ENCODE measurements at places on chromosomes 3 and 15.

DNA sequence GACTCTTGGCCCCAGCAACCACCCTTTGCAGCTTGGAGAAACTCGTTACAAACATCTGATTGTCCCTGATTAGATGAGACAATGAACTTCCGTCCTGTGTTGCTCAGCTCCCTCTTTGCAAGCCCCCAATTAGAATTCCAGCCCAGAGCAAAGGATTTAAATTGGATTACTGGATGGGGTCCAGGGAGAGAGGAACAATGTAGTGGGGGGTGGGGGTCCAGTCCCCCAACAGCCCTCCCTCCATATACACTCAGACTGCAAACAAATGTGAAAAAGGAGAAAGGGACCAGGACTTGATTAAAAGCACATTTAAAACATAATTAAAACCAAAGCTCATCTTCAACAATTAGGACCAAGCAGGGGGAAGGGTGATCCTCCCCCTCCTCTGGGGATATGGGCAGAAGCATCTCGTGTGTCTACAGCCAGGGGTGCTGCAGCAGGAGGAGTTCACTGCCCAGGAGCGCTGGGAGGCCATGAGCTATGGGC, 71.7 kb upstream of the TMEM115 start:
- DNase-seq: no peak

DNA sequence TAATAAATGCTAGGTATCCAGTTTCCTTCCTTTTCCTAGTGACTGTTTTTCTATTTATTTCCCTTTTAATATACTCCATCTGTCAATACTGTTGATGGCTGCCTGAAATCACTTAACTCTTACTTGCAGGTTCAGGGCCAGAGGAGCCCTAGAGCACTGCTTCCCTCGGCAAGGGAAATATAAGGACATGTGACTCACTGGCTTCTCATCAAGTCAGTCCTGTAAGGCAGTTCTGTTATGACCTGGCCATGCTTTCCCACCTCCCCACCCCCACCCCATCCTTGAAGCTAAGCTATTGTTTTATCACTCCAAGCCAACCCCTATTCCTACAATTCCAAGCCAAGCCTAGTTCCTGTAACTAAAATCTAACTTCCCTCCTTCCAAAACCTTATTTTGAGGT, 800.7 kb downstream of the ROBO1 start:
- DNase-seq: no peak

GRCh38 chr15:40146037-40146436, 14.8 kb upstream of the BUB1B start:
- DNase-seq: no peak

DNA sequence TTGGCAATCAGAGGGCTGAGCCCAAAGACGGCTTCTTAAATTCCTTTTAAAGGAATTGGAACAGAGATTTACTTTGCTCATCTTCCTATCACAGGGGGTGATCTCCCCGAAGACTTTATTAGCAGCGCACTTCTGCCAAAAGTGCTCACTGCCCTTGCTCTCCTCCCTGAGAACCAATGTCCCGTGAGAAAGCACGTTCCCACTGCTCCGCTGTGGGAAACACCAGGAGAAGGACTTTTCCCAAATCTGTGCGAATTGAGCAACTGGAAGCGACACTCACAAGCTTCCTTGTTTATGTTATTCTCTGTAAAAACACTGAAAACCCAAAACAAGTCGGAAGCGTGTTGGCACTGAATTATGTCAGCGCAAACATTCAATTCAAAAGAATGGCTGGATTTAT, 670.8 kb upstream of the NR2F2 start:
- DNase-seq: no peak

GRCh38 chr3:161081633-161082032, 23.5 kb downstream of the B3GALNT1 start:
- no peak for DNase-seq

GRCh38 chr3:141441381-141442364, 45.2 kb upstream of the RASA2 start:
- DNase-seq: peak; percentile 73

- no peak for DNase-seq
These were observed 894.9 kb downstream of the DIPK2A start for GRCh38 chr3:144866476-144866875.

DNA sequence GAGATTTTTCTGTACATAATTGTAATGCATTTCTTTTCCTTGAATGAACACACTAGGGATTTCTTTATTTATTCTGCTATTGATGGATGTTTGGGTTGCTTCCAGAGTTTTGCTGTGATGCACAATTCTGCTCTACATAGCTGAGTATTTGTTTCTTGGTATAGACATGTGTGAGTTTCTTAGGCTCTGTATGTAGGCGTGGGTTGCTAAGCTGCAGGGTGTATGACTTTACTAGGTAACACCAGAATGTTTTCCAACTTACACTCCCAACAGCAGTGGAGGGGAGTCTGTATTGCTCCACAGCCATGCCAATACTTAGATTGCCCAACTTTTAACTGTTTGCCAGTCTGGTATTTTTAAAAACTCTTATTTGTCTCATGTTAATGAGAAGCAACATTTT, 155.5 kb upstream of the TNIK start:
- no peak for DNase-seq
